Stimulated activated CD4-positive, alpha-beta T cell treated with anti-CD3 and anti-CD28 coated beads, Interleukin-4, amount 100 ng/mL, for 4 hours (primary cell): ENCODE measurements at places on chromosomes 4 and X.
A peak's percentile ranks its signal among the peaks of the same experiment; 100 is the strongest.

- DNase-seq: no peak
Observed at GRCh38 chr4:80036949-80037685, 35.9 kb downstream of the ANTXR2 start.

GRCh38 chr4:129322920-129323319 lies 227.0 kb downstream of the C4orf33 start:
- no peak for DNase-seq

- DNase-seq: no peak
Observed at GRCh38 chr4:142322996-142323395, 523.1 kb downstream of the INPP4B start.

DNA sequence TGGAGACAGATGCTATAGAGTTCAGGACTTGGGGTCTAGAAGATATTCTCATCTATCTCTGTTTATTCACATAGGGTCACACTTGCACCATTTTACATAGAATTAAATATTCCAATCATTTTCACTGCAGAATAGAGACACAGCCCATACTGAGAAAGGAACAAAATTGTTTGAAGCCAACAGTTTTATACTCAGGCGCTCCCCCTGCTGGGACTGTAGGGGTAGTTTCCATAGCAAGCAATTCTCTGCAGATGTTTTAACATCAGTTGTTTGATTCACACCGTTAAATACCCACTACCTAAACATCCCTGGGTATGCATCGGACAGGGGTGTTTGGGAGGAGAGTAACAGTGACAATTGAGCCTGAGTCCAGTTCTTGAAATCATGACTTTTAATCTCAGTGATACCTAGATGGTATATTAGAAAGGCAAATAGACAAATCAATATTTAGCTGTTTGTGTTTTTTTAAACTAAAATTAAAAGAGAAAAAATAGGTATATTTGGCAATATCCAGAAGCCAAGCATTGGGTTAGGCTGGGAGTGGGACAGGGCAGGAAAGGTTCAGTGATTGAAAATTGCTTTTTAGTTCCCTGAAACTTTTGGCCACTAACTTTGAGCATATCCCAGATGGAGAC lies 33.8 kb downstream of the LONRF3 start:
- DNase-seq: peak; percentile 1

DNA sequence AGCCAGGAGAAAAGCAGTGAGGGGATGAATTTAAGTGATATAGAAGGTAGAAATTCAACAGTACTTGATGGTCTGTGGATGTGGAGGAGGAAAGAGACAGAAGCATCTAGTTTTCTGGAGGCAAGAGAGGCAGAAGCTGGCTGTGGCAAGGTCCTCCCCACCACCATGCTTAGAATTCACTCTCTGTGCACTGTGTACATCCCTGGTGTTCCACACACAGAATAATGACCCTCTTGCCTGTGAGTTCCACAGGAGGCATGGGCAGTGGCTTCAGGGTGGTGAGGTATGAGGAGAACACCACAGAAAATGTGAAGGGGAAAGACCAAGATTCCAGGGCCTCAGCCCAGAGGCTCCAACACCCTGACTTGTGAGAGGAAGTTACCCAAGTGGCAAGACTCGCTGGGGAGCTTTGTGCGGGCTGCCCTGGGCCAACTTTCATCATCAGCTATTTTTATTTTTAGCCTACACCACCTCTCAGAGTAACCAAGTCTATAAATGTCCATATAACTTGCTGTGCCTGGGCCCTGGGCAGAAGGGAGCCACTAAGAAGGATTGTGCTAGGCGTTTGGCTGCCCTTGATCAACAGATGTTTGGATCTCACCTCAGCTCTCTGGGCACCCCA lies 7.8 kb upstream of the INTS6L start:
- no peak for DNase-seq

GRCh38 chrX:130267956-130268448 lies 697 bp downstream of the ZNF280C start:
- DNase-seq: no peak
